ENCODE measurements at places on chromosomes 7 and 10.
A peak's percentile ranks its signal among the peaks of the same experiment; 100 is the strongest.

DNA sequence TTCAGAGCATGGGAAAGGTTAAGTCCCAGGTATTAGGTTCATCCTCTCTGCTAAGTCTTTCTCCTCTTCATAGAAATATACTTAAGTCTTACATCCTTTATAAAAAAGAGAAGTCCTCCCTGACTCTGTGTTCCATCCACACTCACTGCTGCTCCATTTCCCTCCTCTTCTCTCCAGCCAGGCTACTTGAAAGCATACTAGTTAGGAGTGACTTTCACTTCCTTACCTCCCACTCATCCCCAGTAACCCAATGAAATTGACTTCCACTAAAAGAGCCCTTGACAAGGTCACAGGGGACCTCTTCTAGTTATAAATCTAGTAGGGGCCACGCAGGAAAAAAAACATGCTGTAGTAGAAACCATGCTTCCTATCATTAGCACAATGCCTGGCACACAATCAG is 133.1 kb upstream of the AGK start:
- no peak for DNase-seq

DNA sequence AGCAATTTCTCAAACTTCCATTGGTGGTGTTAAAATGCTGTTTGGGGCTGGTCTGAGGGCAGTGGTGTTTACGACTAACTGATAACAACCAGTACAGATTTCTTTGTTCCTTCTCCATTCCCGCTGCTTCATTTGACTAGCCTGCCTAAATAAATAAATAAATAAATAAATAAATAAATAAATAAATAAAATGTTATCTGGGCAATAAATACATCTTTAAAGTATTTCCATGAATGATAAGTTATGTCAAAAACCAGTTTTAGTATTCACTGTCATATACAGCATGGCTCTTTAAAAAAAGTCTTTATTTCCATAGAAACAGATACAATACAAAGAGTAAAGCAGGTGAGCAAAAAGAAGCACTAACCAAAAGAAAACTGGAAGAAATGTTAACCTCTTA is 81.3 kb downstream of the ATE1 start:
- DNase-seq: no peak

DNA sequence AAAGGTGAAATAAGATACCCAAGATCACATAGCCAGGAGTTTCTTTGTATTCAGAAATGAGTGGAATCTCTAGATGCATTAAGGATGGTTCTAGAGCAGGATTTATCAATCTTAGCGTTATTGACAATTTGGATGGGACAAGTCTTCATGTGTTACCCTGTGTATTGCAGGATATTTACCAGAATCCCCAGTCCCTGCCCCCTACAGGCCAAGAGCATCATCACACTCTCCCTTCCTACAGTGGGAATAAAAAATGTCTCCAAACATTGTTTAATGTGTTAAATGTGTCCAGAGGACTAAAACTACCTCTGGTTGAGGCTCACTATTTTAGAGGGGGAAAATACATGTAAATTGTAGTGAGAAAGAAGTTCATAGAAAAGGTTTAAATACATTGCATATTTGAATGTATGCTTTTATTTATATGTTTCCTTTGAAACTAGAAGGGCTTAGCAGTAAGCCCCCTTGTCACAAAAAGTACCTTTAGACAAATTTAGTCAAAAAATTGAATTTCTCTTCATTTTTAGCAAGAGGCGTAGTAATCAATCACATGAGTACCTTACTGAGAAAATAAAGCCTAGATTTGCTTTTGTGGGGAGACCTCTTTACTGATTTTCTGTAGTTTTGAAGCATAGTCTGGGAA is 141.2 kb downstream of the MLLT10 start:
- DNase-seq: peak; percentile 45

DNA sequence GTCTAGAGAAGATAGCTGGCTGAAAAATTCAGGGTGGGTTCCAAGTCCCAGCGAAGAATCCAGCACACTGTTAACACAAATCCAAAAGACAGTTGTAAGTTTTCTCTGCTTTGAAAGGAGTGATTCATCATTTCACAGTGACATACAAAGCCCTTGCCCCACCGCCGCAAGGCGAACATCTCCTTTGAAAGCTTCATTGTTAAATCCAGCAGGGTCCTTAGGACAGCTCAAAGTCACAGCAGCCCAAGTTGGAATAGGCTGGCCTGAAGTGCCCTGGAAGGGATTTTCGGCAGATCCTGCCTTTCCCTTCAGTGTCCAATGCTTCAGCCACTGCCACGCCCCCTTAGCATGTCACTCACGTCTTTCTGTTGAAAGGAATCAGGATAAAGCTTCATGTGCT is 526.1 kb downstream of the CALN1 start:
- DNase-seq: peak; percentile 29

GRCh38 chr7:114317450-114318098 is 97.0 kb upstream of the FOXP2 start:
- DNase-seq: no peak

- peak; percentile 35 for DNase-seq
These were observed 1.9 kb upstream of the TMEM178B start for GRCh38 chr7:141071855-141072547.

- no peak for DNase-seq
These were observed 8.5 kb upstream of the SFR1 start for GRCh38 chr10:104113376-104113956.

- DNase-seq: no peak
These were observed 30.6 kb downstream of the FAM237B start for GRCh38 chr7:90290244-90291113.

DNA sequence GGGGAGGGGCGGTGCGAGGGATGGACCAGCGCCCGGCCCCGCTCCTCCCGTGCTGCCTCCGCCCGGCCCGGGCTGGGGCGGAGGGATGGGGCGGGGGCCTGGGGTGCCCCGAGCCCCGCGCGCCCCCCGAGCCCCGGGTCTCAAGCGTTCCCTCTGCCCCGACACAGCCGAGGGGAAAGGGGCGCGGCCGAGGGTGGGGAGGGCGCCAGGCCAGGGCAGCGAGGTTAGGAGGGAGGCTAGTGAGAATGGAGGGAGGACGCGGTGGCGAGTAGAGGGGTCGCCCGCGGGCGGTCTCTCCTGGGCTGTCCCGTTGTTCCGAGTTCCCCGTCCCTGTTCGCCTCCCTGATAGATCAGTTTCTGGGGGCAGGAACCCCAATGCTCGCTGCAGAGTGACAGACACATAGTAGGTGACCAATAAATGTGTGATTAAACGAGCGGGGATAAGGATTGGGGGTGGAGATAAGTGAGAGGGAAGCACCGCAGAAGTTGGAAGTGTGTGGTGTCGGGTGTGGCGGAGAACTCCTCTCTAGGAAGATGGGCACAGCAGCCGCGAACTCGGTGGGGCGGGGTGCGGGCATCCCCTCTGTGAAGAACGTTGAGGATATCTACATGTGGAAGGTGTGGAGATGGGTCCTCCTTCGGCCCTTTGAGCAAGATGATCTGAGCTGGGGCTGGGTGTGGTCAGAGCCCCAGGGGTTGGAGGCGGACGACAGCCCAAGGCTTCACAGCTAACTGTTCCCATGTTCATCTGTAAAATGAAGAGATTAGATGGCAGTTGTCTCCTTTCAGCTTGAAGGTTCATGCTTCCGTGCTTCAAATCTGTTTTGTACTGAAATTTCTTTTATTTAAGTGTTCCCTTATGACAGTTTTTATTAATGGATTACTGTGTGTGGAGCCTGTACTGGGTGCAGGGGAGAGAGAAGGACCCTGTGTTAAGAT is 580 bp downstream of the ZNF775 start:
- peak; percentile 32 for DNase-seq

DNA sequence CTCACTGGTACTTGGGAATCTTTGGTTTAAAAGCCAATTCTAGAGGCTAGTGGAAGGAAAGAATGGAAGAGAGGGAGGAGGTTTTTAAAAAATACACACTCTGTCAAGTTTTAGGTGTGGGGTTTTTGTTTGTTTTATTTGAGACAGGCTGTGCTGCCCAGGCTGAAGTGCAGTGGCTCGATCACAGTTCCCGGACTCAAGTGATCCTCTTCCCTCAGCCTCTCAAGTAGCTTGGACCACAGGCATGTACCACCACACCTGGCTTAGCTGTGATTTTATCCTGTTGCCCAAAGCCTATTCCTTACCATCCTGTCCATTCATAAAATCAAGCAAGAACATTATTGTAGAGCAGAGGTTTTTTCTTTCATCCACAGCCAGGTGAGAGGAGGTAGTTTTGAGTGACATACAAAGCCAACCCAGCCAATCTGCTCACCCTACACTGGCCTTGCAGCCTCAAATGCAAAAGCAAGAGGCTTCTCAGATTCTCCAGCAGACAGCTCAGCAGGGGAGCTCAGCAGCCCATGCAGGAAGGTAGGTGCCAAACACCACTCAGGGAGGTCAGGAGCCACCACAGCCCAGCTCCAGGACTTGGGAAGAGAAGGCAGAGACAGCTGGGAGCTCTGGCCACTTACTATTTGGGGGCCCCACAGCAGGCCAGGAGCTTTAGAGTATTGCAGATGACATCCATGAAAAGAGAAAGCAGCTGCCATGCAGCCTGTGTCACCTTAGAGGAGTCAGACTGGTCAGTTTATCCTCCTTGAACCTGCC is 65.8 kb downstream of the TMEM209 start:
- no peak for DNase-seq

DNA sequence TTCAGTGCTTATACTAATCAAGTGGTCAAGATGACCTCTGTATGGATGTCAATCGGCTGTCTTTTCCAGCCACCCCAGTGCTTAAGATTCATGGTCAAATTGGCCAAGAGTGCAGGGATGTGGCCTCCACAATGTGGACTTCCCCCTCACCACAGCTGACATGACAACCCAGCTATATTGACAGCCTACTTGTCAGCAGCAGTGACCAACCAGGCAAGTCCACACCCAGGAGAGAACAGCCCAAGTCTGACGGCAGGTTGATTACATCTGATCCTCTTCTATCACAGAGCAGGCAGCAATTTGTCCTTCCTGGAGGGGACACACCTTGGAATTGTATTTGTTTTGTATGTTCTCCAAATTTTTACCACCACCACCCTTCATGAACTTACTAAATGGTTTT is 8.2 kb upstream of the ERVW-1 start:
- no peak for DNase-seq

DNA sequence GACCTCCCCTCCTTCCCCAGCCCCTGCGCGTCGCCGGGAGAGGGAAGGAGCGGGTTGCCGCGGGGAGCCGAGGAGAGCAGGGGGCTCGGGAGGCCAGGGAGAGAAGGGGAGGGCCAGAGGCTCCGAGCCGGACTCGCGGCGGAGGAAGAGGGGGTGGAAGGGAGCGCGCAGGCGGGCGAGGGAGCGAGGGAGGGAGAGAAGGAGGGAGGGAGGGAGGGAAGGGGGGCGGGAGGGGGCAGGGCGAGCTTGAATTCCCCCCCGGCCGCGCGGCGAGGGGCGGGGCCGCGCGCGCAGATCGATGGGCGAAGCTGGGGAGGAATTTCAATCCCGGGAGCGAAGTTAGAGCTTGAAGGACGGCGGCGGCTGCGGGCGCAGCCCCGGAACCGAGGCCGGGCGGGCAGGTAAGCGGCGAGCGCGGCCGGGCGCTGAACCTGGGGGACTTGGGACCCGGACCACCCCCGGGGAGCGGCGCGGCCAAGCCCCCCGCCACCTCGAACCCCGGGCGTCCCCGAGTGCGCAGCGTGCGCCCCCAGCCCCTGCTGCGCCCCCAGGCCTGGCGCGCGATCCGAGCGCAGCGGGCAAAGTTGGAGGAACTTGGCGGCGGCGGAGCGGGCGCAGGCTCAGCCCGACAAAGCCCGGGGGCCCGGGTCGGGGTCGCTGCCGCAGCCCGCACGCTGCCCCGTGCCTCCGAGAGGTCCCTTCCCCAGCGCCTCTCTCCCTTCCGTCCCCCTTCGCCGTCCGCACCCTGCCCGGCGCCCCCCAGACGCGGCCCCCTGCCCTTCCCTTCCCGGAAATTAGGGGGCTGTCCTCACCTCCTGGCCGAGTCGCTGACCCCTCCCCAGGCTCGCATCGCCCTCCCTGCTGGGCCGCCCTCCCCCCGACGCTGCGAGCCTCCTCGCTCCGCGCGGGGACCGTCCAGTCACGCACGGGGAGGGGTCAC is at the start of gene ELFN1:
TSS of gene ELFN1 (plus strand) at position 324 of the 940 bp plus-strand sequence. CDS start 74,320 bp downstream, outside the sequence.
- DNase-seq: peak; percentile 93

DNA sequence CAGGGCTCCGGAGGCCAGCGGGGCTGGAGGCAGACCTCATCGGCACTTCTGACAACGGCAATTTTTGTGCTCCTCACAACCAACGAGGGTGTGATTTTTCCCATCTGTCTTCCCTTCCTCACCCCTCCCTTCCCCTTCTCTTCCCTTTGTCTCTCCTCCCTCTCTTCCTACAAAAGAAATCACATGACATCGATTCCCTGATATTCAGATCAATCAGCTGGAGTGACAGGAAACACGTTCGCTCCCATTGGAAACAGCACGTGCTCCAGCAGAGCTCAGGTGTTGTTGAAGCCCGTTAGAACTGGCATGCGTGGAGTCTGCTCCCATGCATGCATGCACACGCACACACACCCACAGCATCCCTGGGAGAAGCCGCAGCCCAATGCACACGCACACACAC is 222.4 kb downstream of the PTPRN2 start:
- no peak for DNase-seq

GRCh38 chr7:130719541-130719940 is 14.5 kb downstream of the KLF14 start:
- DNase-seq: no peak

DNA sequence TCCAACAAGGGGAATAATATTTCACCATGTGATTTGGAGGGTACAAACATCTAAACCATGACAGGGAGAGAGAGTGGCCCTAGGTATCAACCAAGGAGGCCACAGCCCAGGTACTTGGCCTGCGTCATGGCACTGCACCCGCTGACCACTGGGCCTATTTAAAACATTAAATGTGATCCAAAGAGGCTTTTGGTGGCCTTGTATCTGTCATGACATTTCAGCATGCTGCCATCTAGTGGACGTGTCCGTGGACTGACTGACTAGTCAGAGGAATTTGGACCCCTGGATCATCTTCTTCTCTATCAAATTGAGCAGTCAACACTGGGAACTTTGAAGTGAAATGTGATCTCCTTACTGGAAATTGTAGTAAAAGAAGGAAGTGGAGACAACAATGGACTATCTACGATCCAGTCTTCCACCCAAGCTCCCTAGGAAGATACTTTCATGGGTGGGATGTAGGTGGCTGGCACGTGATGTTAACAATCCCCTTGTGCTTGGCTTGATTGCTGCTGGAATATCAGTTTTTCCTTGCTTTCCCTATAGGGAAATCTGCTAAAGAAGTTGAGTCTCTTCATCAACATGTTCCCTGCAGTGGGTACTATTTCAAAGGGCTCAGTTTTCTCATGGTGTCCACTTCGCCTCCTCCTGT is 24.6 kb upstream of the ITGA8 start:
- DNase-seq: peak; percentile 85

- DNase-seq: no peak
These were observed 1.2 kb downstream of the RSBN1L start for GRCh38 chr7:77697535-77697831.

DNA sequence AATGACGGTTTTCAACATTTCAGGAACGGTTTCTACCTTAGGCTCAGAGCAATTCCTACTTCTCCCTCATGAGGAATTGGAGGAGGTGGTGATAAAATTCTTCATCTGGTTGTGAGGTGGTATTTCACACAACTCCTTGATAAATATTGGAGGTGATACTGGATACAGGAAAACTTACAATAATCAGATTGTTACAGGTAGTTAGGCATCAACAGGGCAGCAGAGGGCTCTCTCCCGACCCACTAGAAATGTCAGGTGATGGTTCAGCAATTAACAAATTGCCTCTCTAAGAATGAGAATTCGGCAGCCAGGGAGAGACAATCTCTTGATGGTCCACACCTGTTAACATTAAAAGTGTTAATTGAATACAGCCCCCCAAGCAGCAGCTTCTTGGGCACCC is 22.6 kb downstream of the ZNF786 start:
- DNase-seq: no peak

- DNase-seq: no peak
These were observed 65.6 kb downstream of the WIPF3 start for GRCh38 chr7:29871787-29872398.

Data from neural progenitor cell (in vitro differentiated cells).